H9 (cell line): ENCODE measurements at places on chromosomes 5 and 9.

- peak; percentile 57 for DNase-seq
Measured at GRCh38 chr5:175658299-175659145, 651 bp downstream of the HRH2 start.

DNA sequence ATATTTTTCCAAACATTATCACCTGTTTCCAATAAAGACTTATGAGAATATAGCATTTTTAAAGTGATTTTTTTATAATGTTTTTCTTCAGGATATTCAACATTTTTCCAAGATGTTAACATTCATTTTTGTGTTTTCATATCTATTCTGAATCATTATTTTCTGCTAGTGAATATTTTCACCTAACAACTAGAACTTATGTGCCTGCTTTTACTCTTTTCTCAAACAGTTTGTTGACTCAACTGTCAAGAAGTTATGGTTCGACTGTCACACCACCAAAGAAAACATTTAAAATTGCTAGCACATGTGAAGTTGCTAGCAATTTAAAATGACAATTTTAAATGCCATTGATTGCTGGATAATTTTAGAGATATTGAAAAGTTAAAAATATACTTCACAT, 343.3 kb upstream of the CDH9 start:
- DNase-seq, result no peak

- DNase-seq, result no peak
Measured at GRCh38 chr9:100111235-100111634, 12.2 kb downstream of the INVS start.

DNA sequence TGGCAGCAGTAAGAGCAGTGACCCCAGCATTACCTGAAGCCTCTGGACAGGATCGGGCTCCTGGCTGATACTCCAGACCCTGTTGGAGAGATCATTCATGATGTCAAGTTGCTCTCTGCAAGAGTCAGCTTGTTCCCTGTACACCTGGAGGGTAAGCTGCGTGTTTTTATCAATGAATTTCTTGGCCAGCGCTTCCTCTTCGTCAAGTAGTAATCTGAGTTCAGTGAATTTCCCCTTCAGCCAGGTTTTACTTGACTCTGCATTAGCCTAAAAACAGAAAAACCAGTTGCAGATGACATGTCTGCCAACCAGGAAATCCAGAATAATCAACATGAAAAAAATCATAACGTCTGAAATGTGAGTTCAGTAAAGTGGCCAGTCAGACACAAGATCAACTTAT, 19.1 kb downstream of the TRIM14 start:
- DNase-seq, result no peak

- DNase-seq, result no peak
Measured at GRCh38 chr5:26691486-26691885, 346.9 kb downstream of the CDH9 start.

- DNase-seq, result no peak
Measured at GRCh38 chr5:75623846-75624245, 12.6 kb downstream of the ANKDD1B start.

DNA sequence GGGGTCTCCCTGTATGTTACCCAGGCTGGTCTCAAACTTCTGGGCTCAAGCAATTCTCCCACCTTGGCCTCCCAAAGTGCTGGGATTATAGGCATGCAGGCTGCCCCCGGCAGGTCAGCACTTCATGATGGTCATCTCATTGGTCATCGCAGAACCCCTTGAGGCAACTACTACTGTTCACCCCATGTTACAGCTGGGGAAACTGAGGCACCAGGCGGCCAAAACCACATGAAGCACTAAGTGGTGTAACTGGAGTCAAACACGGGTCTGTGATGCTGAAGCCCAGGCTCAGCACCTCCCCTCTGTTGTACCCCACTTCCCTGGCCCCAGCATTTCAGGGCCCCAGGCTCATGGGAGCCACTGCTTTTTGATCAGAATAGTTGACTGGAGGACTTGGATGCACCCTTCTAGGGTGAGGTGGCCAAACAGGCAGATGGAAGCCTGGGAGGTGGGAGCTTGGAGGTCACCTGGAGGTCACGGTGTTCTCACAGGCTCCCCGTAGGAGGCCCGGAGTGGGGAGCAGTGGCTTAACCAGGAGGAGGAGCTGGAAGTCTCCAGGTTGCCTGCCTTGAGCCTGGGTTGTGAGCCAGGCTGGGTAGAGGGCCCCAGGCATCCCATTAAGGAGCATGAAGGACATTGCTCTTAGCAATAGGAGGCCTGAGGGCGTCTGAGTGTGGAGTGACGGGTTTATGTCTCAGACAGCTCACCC, 57.3 kb upstream of the RPL26L1 start:
- DNase-seq, result no peak

GRCh38 chr9:81886665-81887064, 41.6 kb upstream of the SPATA31D4 start:
- DNase-seq, result no peak

DNA sequence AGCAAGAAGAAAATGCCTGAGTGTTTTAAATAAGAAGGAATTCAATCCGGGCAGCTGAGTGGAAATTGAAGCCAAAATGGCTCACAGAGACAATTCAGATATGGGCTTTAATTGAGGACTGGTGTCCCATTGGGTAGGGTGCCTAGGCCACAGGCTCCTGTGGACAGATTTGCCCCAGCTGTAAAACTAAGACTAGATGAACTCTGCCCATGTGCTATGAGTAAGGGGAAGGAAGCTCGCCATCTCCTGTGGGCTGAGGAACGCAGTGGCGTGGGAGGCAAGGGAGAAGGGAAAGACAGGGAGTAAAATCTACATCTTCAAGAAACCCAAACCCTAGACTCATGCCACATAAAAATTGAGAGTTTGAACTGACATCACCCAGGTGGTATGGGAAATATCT, 66.1 kb downstream of the KLHL3 start:
- no peak for DNase-seq

DNA sequence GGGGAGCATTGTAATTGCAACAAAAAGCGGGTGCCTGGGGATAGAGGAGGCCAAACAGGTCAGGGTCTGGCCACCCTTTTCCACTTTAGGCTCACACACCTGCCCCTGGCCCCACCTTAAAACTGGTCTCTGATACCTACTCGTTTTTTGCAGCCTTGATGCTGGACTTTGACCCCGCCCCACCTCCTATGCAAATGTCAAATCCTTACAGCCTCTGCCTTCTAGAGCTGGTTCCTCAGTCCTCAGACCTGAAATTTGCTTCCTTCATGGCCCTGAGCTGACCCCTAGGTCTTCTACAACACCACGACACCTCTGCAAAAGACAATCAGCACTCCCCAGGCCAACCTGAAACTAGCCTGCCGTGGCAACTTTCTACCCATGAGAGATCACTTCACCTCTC, 37.7 kb downstream of the SMIM23 start:
- no peak for DNase-seq

DNA sequence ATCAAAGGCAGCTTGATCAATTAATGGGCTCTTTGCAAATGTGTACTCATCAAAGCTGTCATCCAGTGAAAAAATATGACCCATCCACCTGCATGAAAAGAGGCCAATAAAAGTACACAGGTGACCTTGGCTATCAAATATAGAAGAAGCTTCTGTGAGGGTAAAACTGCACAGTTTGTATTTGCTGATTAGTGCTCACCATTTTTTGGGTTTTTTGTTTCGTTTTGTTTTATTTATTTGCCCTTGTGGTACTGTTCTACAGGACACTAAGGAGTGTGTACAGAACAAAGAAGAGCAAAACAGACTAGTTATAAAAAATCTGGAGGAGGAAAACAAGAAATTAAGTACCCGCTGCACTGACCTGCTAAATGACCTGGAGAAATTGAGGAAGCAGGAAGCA, 101.3 kb downstream of the CNTLN start:
- no peak for DNase-seq

DNA sequence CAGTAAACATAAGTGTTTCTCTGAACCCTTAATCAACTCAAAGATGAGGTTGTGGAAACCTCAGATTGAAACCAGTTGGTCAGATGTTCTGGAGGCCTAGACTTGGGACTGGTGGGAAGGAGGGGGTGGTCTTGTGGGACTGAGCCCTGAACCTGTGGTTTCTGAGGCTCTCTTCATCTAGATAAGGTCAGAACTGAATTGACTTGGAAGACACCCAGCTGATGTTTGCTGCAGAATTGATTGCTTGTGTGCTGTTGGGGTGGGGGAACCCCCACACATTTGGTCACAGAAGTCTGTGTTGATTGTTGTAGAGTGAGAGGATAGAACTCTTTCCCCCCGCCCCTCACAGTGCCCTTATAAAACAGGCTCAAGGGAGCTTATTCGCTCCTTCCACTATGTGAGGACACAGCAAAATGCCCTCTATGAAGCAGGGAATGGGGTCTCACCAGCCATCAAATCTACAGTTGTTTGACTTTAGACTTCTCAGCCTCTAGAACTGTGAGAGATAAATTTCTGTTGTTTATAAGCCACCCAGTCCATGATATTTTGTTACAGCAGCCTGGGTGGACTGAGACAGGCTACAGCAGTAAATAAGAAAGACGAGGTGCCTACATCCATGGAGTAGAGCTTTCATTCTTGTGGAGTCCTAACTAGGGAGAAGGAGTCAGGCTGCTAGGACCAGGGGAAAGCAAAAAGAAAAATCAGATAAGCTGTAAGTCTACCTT, 25.7 kb upstream of the UGCG start:
- no peak for DNase-seq

DNA sequence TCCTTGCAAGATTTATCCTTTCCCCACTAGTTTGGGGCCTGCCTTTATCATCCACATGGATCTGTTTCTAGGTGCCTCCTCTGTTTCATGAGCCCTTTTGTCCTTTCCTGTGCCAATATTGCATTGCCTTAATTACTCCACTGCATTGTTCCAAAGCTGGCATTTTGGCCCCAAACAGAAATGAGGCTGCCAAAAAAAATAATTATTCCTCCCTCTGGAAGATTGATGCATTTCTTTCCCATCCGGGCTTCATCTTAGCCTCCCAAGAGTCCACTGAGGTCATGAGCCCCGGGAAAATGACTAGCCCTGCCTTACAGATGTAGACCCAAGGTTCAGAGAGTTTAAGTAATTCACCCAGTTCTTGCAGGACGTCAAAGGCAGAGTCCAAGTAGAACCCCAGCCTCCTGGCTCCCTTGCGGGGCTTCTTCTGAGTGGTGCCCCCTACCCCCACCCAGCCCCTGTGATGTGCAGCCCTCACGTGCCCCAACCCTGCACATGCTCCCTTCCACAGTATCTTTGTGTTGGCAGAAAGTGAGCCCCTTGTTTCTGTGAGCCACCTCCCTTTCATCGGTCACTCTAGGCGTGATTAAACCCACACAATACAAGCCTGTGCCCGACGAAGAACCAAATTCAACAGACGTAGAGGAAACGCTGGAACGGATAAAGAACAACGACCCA, 62.1 kb downstream of the TMOD1 start:
- DNase-seq, result peak; percentile 12

DNA sequence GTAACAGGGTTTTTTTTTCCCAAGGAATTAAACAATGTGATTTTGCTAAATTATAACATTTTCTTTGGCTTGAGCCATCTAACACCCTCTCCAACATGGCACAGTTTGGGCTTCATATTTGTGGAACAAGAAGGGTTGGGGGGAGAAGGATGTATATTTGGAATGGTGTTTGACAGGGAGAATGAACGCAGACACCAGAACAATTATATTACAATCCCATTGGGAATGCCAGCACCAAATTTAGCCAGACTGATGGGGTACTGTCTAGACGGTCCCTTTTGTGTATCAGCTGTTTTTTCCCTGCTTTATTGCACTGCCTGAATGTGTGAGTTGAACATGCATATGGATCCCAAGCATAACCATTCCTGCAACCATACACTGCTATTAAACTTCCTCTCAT, 130.9 kb upstream of the TMEM161B start:
- DNase-seq, result no peak

DNA sequence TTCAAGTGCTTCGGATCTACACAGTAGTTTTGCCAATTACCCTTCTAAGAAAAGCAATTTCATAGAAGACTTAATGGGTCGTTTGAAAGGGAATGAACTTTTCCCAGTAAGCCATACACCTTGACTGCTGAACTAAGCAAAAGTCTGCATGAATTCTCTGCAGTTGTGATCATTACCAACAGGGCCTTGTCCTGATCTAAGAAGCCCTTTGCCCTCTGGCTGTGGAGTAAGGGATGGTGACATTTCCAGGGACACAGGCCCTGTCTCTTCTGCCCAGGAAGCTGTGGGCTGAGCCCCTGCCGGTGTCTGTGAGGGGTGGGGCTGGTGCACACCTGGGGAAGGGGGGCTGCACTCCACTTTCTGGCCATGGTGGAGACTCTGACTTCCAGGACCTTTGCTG, 30.5 kb downstream of the ZDHHC11 start:
- no peak for DNase-seq

- DNase-seq, result no peak
Measured at GRCh38 chr5:130287438-130287837, 383.2 kb downstream of the CHSY3 start.

DNA sequence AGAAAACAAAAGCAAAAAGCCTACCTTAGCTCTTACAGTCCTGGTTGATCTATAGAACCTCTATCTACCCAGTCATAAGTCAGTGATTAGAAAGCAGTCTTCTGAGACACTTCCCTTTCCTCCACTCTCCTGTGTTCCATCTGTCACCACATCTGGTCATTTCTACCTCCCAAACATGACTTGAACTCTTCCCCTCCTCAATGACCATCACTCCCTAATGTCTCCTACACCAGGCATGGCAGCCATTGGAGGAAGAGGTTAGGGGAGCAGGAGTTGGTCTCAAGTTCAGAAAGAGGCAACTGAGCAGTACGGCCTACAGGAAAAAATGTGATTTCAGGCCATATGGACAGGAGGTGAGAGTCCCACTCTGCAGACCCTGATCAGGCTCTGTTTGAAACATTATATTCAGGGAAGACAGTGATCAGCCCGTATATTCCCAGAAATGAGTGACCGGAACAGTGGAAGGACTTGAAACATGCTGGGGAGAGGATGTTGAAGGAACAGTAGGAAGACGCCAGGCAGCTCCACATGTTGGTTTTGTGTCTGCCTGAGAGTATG, 12.0 kb downstream of the ABLIM3 start:
- DNase-seq, result no peak

- DNase-seq, result no peak
Measured at GRCh38 chr5:499233-500209, 24.7 kb downstream of the SLC9A3 start.

GRCh38 chr5:136230176-136230575, 37.2 kb upstream of the SMIM32 start:
- DNase-seq, result no peak

DNA sequence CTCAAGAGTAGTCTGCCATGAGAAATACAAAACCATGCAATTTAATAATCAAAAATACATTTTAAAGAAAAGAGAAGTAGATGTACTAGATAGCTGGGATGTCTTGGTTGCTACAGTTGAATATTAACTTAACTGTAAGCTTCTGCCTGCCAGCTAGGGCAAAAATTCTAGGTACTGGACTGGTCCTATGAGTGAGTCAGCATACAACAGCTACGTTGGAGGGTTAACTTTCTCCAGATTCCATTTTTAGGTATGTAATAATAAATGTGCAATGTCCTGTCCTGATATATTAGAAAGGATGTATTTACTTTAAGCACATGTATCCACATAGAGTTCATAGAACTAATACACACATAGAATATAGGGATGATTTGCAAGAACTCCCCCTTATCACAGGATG, 230.1 kb downstream of the CAAP1 start:
- no peak for DNase-seq

GRCh38 chr9:38251036-38251860, 141.3 kb upstream of the ALDH1B1 start:
- no peak for DNase-seq

- no peak for DNase-seq
Measured at GRCh38 chr5:109803854-109804253, 114.1 kb downstream of the MAN2A1 start.

GRCh38 chr5:57476601-57477056, 6.0 kb downstream of the ACTBL2 start:
- DNase-seq, result no peak

- no peak for DNase-seq
Measured at GRCh38 chr9:134531220-134531970, 110.2 kb upstream of the COL5A1 start.
